ENCODE measurements at places on chromosomes 4 and X. TPM values are rescaled to one million over a fixed set of nuclear protein-coding genes. Genes with fewer than 3 reads are reported as not detected.

- DNase-seq = no peak
Observed at GRCh38 chr4:32470087-32470585, 1750.0 kb downstream of the PCDH7 start.

TMSB15C gene
- 5.8 TPM for total RNA-seq

GRCh38 chr4:7518871-7519637, 84.3 kb upstream of the PSAPL1 start:
- no peak for DNase-seq

WNK3 gene
- 0.05 TPM for total RNA-seq

RENBP gene
- not detected for total RNA-seq

DNA sequence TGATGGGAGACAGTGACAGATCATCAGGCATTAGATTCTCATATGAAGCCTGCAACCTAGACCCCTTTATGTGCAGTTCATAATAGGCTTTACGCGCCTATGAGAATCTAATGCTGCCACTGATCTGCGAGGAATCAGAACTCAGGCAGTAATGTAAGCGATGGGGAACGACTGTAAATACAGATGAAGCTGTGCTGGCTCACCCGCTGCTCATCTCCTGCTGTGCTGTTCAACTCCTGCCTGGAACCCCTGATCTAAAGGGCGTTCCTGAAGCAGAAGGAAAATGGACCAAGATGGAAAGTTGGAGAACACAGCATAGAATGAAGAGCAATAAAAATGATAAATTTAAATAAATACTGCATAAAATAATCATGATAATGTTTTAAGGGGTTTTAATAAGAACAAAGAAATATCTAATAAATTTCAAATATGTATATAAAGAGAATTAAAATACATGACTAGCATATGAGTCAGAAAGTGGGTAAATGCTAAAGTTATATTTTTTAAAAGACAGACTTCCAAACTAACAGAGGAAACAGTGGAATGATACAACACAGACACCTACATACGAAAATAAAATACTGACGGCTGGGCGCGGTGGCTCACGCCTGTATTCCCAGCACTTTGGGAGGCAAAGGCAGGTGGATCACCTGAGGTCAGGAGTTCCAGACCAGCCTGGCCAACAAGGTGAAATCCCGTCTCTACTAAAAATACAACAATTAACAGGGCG, 59.2 kb downstream of the RBM47 start:
- DNase-seq = no peak

- no peak for DNase-seq
Observed at GRCh38 chr4:14289708-14290107, 662.2 kb upstream of the BOD1L1 start.

MAGEC2 gene
- not detected for total RNA-seq

GRCh38 chr4:83846193-83846830, 310.4 kb downstream of the GPAT3 start:
- DNase-seq = no peak

GRCh38 chrX:110178179-110178865, 139.6 kb downstream of the AMMECR1 start:
- DNase-seq = no peak

ZNF182 gene
- total RNA-seq = 3.9 TPM
